Urinary bladder (tissue), 4 donors: ENCODE measurements at places on chromosomes 4 and X.

DNA sequence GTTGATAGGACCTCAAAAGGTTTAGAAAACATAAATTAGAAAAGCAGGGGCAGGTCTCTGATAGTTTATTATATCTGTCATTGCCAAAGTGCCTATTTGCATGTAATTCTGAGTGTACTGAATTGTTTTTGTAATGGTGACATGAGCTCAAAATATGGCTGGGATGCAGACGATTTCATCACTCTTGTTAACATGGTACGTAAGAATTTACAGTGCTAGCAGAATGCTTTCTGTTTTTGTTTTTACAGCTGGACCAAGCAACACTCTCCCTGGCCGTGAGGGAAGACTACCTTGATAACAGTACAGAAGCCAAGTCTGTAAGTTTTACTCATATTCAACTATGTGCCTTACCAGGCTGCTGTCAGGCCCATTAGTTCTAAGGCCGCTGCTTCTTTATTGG lies 58.1 kb downstream of the PHEX start:
- no peak for DNase-seq

DNA sequence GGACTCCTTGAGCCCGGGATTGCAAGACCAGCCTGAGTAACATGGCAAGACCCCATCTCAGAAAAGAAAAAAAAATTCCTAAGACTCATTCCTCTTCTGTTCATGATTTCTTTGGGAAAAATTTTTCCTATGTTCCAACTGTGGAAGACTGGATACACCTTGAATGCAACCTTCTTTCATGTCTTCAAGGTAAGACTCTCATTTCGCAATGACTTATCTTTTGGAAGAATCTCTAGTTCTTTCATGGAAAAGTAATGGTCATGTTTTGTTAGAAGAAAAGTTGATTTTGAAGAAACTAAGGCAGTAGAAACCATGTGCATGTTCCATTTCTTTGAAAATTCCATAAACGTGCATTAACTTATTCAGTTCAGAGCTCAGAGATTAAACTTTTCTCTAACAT lies 26.0 kb upstream of the BBS12 start:
- DNase-seq = no peak

DNA sequence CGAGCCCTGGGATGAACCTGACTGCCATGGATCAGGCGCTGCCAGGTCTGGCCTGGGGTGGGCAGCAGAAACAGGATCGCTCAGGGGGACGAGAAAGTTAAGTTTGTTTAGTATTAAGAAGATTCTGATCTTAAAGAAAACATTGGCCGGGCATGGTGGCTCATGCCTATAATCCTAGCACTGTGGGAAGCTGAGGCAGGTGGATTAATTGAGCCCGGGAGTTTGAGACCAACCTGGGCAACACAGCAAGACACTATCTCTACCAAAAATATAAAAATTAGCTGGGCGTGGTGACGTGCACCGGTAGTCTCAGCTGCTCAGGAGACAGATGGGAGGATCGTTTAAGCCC lies 696 bp upstream of the FLNA start:
- DNase-seq = no peak

DNA sequence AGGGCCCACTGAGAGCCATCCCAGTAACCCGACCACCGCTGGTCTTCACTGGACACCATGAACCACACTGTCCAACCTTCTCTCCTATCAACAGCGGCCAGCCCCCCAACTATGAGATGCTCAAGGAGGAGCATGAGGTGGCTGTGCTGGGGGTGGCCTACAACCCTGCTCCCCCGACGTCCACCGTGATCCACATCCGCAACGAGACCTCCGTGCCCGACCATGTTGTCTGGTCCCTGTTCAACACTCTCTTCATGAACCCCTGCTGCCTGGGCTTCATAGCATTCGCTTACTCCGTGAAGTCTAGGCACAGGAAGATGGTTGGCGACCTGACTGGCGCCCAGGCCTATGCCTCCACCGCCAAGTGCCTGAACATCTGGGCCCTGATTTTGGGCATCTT lies 423.8 kb upstream of the EPHA5 start:
- DNase-seq = no peak

DNA sequence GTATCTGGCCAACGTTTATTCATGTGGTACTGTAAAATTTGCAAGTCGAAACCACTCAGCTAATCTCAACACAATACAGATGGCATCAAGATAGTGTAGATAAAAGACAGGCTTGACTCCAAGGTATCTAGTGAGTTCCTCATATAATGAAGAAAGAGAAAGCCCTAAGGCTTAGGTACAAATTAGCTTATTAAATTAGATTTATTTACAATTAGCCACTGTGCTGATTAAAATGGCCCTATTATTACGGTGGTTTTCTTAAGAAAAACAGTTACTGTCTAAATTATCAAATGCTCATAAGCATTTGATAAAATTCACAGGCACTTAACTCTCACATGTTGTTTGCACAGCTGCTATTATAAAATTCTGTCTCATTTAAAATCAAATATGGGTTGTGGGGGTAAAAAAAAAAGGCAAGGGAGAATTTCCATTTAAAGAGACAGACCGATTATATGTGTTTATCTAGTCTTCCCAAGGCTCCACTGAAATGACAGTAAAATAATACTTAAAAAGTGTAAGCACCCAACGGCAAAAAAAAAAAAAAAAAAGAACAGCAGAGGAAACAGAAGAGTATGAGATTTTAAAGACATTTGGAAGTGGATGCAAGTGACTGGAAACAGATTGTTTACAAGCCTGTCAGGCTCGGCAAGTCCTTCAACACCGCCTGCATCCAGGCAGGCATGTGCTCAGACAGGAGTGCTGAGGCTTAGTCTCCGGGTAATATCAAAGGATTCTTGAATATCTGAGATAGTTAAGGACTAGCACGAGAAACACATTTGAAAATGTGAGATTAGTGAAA lies 55.1 kb downstream of the FAM13A start:
- no peak for DNase-seq

DNA sequence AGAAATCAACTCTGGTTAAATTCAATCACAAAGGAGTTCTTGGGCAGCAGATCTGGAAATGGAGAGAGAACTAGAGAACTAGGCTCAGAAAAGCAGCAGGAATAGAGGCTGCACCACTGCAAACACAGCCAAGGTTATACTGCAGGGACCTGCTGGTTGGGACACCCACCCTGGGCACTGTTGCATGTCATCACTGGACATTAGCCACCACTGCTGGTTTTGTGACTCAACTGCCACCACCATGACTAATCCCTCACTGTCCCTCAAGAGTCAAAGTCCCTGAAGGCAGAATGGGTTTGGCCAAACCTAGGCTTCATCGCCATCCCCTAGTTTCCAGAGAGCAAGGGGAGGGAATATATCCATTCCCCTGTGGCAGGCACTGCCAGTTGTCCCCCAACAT lies 38.1 kb upstream of the IRAK1 start:
- DNase-seq = no peak

GRCh38 chrX:63128509-63128908 lies 222.6 kb downstream of the SPIN4 start:
- no peak for DNase-seq

DNA sequence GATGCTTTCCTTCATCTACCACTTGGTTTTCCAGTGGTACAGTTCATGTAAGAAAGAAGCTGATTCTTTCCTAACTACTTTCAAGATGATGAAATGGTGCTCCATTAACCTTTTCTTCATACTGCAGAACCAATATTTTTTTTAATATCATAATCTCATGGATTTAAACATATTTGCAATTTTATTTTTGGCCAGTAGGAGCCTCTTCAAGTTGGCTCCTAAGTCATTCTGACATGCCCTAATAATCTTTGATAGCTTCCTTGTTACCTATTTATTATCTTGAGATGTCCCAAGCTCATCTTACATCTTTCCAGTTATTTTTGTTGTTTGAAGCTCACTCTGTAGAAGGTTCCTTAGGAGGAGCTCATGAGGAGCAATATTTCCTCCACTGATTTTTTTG lies 170.2 kb downstream of the APBB2 start:
- DNase-seq = no peak

DNA sequence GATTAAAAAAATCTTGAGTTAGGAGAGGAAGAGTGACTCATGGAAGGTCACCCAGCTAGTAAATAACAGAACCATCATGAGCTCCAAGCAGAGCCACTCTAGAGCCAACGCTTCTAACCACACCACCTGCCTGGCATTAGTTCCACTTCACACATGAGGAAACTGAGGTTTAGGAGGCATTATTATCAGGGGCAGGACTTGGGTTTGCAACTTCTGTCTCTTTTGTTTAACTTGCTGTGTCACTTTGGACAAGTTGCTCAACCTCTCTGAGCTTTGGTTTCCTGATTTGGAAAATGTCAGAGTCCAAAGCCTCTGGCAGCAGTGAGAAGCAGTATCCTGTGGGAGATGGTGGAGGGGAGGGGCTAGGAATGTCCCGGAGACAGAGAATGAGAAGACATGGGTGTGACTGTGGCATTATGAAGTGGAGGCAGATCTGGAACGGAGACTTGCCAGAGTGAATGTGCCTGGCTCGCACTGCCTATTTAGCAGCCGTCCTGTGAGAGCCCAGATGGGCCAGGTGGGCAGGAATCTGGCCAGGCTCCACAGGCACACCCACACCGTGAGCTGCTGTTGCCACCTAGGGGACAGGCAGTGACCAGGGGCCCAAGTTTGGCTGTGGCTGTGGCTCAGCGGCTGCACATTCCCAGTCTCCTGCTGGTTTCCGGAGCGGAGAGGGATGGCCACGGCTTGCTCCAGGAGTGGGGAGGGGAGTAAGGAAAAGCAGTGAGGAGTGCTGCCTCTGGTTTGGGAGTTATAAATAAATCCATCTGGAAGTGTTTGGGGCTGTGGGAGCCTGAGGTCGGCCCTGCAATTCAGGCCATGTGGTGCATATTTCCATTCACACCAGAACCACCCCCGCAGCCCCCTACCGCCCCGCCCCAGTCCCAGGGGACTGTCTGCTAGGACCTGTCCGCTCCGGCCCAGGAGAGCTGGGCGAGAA lies 93.4 kb downstream of the NHSL2 start:
- DNase-seq = no peak

DNA sequence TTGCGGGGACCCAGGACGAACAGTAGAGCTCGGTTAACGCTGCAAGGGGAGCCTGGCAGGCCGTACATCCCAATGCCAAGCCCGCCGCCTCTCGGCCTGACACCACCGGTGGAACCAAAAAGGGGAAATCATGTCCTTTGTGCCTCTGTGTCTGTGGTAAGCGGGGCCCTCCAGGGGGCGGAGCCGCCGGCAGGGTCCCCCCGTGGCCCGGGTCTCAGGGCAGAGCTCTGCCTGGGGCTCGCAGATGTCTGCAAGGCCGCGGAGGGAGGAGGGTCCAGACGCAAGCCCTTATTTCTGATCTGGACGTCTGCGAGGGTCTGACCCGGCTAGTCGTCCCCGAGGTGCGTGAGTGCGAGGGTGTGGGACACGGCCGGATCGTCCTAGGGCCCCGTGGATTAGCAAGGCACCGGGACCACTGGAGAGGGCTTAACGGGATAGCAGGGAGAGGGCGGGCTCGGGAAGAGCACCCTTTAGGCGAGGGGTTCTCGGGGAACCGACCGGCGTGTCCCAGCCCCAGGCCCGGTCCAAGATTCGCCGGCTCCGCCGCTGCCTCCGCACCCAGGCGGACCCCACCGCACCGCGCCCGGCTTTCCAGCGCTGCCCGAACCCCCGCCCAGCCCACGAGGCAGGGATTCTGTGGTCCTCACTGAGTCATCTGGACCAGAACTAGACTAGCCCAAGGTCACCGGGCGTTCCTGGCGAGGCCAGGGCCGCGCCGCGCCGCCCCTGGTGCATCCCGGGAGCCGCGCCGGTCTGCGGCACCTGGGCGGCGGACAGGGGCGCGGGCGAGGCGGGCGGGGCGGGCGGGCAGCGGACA lies 863 bp upstream of the FAM193A start:
- DNase-seq = peak; percentile 11

DNA sequence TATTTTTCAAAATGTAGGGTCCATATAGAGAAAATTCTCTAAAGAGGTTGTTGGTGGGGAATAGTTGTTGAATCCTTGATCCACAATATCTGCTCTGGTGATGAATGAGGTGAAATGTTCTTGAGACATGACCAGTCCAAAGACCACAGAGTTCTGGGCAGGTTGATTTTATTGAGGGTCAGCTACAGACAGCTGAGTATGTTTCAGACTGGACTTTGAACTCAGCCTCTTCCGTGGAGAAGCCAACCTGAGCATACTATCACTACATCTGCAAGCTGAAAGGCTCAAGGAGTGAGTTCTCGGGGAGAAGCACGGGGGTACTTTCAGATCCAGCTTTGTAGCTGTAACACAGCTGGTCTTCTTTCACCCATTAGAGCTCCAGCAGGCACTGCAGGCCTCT lies 168.4 kb upstream of the NPY2R start:
- no peak for DNase-seq

GRCh38 chrX:153984351-153985178 lies 12.0 kb downstream of the TMEM187 start:
- no peak for DNase-seq

- DNase-seq = no peak
These were observed 8.4 kb upstream of the LDOC1 start for GRCh38 chrX:141185366-141185765.
